ENCODE measurements at places on chromosomes 13 and 19.

DNA sequence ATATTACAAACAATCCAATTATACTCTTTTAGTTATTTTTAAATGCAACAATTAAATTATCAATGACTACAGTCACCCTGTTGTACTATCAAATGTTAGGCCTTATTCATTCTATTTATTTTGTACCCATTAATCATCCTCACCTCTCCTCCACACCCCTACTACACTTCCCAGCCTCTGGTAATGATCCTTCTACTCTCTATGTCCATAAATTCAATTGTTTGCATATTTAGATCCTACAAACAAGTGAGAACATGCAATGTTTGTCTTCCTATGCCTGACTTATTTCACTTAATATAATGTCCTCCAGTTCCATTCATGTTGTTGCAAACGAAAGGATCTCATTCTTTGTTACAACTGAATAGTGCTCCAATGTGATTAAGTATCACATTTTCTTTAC is 1414.6 kb downstream of the SLITRK1 start:
- DNase-seq, result no peak

- no peak for DNase-seq
Measured at GRCh38 chr19:4183967-4184717, 1.7 kb downstream of the ANKRD24 start.

- DNase-seq, result no peak
Measured at GRCh38 chr13:49594576-49594975, 9.2 kb upstream of the RCBTB1 start.

DNA sequence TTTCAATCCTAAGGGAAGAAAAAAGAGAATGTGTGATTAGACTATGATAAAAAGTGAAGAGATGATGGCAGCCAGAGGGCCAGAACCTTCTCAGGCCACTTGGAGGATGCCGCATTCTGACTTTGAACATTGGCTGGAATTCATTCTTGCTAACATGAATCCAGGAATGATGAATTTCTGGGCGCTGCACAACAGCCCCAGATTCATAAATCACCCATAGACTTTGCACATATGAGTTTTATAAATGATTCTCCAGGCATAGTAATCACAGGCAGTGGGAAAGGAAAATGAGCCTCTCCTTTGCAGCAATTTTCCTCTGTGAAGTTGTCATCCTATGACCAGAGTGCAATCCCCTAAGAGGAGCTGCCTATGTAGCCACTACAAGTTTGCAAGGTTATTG is 555.4 kb downstream of the KCTD12 start:
- DNase-seq, result no peak

GRCh38 chr19:3536429-3537100 is 2.4 kb upstream of the TEKTIP1 start:
- DNase-seq, result no peak

- DNase-seq, result no peak
Measured at GRCh38 chr19:52741951-52742485, 7.2 kb upstream of the ZNF611 start.

- DNase-seq, result no peak
Measured at GRCh38 chr19:38351865-38352395, 16.3 kb downstream of the CATSPERG start.

DNA sequence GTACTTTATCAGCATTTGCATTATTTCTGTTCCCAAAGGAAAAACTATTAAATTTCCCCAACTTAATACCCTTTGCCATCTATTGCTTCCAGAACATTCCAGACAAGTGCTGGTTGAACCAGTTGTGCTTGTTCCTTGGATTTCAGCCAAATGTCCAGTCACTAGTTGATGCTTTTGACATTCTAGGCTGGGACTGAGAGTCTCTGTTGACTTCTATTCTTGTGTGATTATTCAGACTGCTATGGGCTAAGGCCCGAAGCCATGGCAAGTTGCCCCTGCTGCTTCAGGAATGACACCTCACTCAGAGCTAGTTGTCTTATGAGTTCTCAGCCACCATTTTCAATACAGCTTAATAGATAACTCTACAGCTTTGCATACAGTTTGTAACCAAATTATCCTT is 458.1 kb upstream of the ARGLU1 start:
- DNase-seq, result no peak

- DNase-seq, result no peak
Measured at GRCh38 chr13:101231751-101232428, 184.4 kb downstream of the NALCN start.

GRCh38 chr13:44412346-44412935 is 38.8 kb downstream of the SERP2 start:
- no peak for DNase-seq

GRCh38 chr13:24231377-24231776 is 70.9 kb downstream of the SPATA13 start:
- DNase-seq, result no peak

DNA sequence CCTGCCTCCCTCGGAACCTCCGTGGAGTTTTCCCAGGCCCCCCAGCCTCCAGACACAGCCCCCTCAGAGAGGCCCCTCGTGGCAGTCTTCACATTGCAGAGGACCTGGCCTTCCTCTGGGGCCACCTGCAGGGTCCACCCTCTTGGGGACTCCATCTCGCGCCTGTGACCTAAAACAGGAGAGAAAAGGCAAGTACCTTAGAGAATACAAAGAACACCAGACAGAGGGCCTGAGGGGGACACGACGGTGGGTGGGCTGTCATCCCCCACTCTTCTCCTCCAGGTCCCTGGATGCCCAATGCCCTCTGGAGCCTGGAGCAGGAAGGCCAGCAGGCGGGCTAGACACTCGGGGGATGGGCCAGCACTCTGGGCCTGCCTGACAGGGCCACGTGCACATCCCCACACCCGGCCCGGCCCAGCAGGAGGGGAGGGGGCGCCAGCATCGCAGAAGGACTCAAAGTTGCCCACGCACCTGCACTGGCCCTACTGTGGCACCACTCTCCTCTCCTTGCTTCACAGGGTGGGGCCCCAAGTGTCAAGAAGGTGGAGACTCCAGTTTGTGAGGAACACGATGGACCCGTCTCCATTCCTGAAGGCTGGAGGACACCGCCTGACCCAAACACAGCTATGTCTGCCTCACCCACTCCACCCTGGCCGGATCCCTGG is 4.3 kb upstream of the A1BG start:
- DNase-seq, result no peak

All from activated T-helper 1 cell treated with anti-CD3 and anti-CD28 coated beads, Interleukin-2, amount 50 U/mL, for 16 hours (primary cell).